ENCODE measurements at places on chromosomes 12 and 14. TPM values are rescaled to one million over a fixed set of nuclear protein-coding genes. Genes with fewer than 3 reads are reported as not detected.

Gene CARMIL3
- total RNA-seq, result not detected

Gene ENDOU
- total RNA-seq, result not detected

DNA sequence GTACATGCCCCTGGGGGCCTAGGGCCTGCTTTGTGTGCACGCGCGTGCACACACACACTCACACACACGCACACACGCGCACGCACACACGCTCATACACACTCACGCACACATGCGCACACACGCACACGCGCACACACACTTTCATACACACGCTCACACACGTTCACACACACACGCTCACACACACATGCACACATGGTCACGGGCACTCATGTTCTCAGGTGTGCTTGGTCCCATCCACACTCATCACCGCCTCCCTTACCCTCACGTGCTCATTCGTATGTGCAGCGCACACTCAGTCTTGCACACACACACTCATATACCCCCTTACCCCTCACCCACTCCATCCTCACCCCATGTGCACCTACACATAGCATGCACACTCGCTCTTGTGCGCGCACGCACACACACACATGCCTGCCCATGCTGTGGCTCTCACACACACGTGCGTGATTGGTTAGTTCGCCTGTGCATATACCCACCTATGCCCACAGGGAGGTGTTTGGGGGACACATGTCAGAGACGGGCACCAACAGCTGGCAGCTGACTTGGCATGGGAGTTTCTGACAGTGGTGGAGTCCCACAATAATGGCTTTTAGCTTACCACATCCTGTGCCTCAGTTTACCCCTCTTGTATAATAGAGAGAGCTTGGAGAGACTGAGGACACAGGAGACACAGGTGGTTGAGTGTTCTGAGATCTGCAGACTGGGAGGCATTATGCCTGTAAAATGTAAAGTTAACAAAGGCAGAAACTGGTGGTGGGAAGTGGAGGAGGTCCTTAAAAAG lies 28.7 kb downstream of the TSPAN9 start:
- DNase-seq, result no peak

GRCh38 chr12:56988207-56988739 lies 18.1 kb downstream of the ZBTB39 start:
- no peak for DNase-seq

- DNase-seq, result peak; percentile 72
Observed at GRCh38 chr14:64671591-64671990, 32.6 kb upstream of the PLEKHG3 start.
